G401 (cell line): ENCODE measurements at places on chromosomes 2 and 18. TPM values are rescaled to one million over a fixed set of nuclear protein-coding genes. Genes with fewer than 3 reads are reported as not detected.

- no peak for DNase-seq
These were observed 39.5 kb downstream of the RNU4ATAC start for GRCh38 chr2:121570036-121570666.

DNA sequence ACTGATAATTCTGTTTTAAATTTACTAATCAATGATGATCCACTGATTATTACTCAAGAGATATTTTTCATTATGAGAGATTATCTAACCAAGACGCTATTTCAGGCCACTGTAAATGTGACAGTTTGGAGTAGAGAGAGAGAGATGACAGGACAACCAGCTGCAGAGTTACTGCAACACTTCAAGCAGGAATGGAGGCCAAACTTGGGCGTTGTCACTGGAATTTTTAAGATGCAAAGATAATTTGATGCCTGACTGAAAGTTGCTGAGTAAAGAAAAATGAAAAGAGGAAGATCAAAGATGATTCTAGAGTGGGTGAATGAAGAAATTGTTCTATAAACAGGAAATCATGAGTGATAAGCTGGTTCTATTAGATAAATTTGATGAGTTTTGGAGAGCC lies 1302.1 kb upstream of the TMEFF2 start:
- no peak for DNase-seq

DNA sequence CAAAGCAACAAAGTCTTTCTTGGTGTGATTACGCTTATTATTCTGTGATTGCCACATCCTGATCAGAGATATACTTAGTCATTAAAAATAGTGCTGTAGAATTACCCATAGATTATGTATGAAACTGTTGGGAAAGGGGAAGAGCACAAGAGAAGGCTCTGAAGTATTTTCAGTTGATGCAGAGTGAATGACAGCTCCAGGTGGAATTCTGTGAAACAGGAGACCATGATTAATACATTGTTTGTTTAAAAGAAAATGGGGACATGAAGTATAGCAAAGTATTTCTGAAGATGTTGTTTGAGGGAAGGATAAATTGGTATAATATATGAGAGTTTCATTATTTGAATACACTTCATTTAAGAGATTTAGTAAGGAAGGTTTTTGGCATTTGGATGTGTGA lies 307.6 kb upstream of the CDH20 start:
- DNase-seq: no peak

DNA sequence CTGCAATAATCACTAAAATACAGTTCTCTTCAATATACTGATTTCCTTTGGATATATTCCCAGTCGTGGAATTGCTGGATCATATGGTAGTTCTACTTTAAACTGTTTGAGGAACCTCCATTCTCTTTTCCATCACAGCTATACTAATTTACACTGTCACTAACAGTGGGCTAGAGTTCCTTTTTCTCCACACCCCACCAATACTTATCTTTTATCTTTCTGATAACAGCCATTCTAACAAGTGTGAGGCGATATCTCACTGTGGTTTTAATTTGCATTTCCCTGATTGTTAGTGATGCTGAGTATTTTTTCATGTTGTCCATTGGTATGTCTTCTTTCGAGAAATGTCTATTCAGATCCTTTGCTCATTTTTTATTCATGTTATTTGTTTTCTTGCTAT lies 68.4 kb downstream of the CERKL start:
- no peak for DNase-seq

Gene ARHGEF4
- 0.10 TPM in 1 of 2 replicates, not detected in the other for total RNA-seq

Gene HADHB
- total RNA-seq: 17.8 and 30.6 TPM in 2 replicates

Gene ERBB4
- not detected in 2 replicates for total RNA-seq

Gene CFAP65
- total RNA-seq: not detected in 2 replicates
